Breast epithelium (tissue), 4 donors: ENCODE measurements at places on chromosomes 6 and 20.

- no peaks in the 10 kb centered on the region for H3K36me3 ChIP-seq
- H3K4me1 ChIP-seq: no peaks in the 10 kb centered on the region
- H3K27me3 ChIP-seq: no peaks in the 10 kb centered on the region
Observed at GRCh38 chr6:129236001-129236517, 353.1 kb downstream of the LAMA2 start.

DNA sequence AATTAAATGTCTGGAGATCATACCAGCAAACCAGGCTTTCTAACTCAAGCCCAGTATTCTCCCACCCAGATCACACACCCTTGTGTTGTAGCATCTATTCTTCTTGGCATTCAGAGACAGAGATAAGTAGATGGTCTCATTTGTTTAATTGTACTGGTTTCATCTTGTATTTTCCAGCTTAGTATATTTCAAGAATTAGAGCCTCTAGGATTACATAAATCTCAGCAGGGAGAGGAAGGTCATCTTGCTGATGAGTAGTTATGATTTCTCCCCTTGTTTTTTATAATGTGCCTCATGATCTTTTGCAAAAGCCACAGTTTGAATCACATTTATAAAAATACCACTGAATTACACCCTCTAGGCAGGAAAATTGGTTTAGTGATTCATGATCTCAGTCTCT is 106.6 kb upstream of the NRSN1 start:
- no peaks in the 10 kb centered on the region for H3K4me1 ChIP-seq
- no peak for DNase-seq
- no peak overlapping the region for H3K27ac ChIP-seq
- no peaks in the 10 kb centered on the region for H3K27me3 ChIP-seq
- no peaks in the 10 kb centered on the region for H3K36me3 ChIP-seq

GRCh38 chr20:22977047-22977785 is 57.9 kb upstream of the SSTR4 start:
- H3K27ac ChIP-seq: peak overlapping the region; percentile 2
- DNase-seq: no peak
- H3K27me3 ChIP-seq: no peaks in the 10 kb centered on the region
- no peaks in the 10 kb centered on the region for H3K4me1 ChIP-seq

- H3K4me1 ChIP-seq: no peaks in the 10 kb centered on the region
- H3K27me3 ChIP-seq: no peaks in the 10 kb centered on the region
- H3K4me3 ChIP-seq: no peak overlapping the region
- H3K36me3 ChIP-seq: peaks cover 9% of the 10 kb centered on the region
Observed at GRCh38 chr6:43559328-43559727, 16.5 kb downstream of the XPO5 start.

DNA sequence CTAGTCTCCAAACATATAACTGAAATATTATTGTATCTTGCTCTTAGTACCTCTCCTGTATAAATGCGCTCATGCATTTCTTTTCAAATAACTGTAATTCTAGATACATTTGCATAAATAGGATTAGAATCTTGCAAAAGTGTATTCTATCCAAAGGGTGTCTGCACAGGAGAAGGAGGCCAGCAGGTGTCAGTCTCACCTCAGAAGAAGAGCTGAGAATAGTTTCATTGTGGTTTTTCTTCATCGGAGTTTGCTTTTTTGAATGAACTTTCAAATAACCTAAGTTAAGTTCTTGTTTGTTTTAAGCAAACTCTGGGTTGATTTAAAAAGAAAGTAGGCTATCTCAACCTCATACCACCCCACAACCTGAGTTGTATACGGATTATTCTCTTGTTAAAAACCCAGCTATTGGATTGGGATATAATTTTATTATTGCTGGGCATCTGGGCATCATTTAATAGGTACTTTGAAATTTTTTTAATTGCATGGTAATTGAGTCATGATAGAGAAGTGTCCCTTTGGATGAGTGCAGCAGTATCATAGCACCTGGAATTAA is 125.0 kb upstream of the MLIP start:
- H3K27me3 ChIP-seq: no peaks in the 10 kb centered on the region
- DNase-seq: no peak
- no peaks in the 10 kb centered on the region for H3K36me3 ChIP-seq
- H3K4me1 ChIP-seq: no peaks in the 10 kb centered on the region
- H3K4me3 ChIP-seq: no peak overlapping the region

DNA sequence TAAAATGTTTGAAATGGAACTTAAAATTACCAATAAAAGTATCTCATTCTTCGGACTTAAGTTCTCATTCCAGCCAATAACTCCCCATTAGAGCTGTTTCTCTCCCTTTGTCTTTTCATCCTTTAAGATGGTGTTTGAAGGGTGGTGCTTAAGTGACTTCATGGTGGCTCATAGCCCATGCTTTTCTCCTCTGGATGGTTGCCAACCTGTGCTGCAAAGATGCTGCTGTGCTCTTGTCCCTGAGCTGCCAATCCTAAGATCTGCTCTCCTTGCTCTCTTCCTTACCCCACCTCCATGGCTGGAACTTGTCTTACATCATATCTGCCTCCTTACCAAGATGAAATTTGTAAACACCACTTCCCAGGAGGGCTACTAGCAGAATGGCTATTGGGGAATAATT is 31.6 kb upstream of the PNRC1 start:
- H3K27me3 ChIP-seq: no peaks in the 10 kb centered on the region
- H3K4me1 ChIP-seq: peaks cover 10% of the 10 kb centered on the region
- H3K36me3 ChIP-seq: no peaks in the 10 kb centered on the region
- no peak for DNase-seq
- H3K4me3 ChIP-seq: no peak overlapping the region
- peak overlapping the region; percentile 5 for H3K27ac ChIP-seq

DNA sequence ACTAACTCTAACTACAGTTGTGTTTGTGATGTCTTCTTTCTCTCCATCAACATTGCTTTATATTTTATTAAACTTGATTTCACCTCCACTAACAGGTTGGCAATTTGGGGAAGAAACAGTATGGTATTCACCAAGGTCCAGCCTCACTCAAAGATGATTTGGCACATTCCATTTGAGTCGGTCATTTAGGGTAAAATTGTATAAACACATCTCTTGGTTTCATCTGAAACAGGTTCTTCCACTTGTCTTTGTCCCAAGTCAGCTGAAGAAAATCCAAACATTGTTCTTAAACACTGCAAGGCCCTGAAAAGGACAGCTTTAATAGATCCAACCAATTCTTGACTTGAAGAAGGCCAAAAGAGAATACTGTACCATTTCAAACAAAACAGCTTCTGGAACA is 104.9 kb upstream of the NT5E start:
- no peaks in the 10 kb centered on the region for H3K36me3 ChIP-seq
- no peak overlapping the region for H3K27ac ChIP-seq
- H3K4me1 ChIP-seq: no peaks in the 10 kb centered on the region
- H3K4me3 ChIP-seq: no peak overlapping the region

- H3K27me3 ChIP-seq: no peaks in the 10 kb centered on the region
- DNase-seq: no peak
- no peaks in the 10 kb centered on the region for H3K36me3 ChIP-seq
- no peaks in the 10 kb centered on the region for H3K4me1 ChIP-seq
- no peak overlapping the region for H3K4me3 ChIP-seq
Observed at GRCh38 chr6:166565084-166565967, 21.2 kb downstream of the RAMACL start.

GRCh38 chr6:139194740-139195139 is 59.9 kb downstream of the HECA start:
- H3K27ac ChIP-seq: no peak overlapping the region
- no peaks in the 10 kb centered on the region for H3K27me3 ChIP-seq
- no peak for DNase-seq
- H3K4me3 ChIP-seq: no peak overlapping the region

DNA sequence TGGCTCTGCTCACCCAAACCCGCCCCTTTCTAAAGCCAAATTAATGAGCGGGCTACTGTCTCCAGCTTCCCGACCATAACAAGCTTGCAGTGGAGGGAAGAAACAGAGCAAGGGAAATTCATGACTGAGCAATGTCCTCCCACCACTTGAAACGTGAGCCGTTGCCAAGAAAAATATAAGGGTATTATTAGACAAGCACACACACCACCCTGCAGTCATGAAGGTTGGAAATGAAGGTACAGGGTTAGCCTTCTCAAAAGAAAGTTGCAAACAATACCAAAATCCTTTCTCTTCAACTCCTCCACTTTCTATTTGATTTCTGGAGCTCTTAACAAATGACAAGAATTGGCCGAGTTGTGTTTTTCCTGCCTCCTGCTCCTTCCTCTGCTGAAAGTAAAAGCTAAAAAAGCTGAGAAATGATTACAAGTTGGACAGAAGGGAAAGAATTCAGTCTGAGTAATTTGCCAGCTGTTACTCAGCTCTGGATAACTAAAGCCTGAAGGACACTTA is 151.1 kb upstream of the B3GAT2 start:
- DNase-seq: no peak
- H3K4me3 ChIP-seq: peak overlapping the region; percentile 24
- no peaks in the 10 kb centered on the region for H3K36me3 ChIP-seq
- no peaks in the 10 kb centered on the region for H3K27me3 ChIP-seq
- H3K4me1 ChIP-seq: no peaks in the 10 kb centered on the region

DNA sequence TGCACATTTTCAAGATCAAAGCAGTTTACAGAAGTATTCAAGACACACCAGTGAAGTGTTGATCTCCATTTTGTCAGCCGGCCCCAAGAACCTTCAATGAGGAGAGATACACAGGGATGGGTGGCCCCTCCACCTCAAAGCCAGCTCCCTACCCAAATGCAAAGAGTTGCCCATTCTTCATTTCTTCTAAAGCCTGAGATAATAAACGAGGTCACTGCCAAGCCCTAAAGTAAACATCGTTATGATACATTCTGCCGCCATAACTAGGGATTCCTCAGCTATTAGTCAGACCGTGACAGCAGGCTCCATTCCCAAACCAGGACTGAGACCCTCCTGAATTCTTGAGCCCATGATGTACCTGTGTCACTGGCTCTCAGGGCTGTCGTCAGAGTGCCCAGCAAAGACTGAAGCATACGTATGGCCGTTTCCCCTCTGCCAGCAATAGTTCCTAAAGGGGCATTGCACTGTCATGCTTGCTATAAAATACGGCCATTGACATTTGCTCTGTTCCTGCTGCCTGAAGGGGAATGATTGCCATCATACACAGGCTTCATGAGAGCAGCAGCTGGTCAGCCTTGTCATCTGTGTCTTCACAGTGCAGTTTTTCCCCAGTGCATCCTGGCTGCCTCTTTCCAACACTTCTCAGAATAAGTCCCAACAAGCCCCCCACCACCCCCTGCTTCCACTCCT is 41.7 kb downstream of the ISM1 start:
- no peaks in the 10 kb centered on the region for H3K36me3 ChIP-seq
- H3K27me3 ChIP-seq: no peaks in the 10 kb centered on the region
- no peaks in the 10 kb centered on the region for H3K4me1 ChIP-seq
- no peak overlapping the region for H3K27ac ChIP-seq
- H3K4me3 ChIP-seq: no peak overlapping the region
- no peak for DNase-seq
